ENCODE measurements at places on chromosomes 6 and 20.

DNA sequence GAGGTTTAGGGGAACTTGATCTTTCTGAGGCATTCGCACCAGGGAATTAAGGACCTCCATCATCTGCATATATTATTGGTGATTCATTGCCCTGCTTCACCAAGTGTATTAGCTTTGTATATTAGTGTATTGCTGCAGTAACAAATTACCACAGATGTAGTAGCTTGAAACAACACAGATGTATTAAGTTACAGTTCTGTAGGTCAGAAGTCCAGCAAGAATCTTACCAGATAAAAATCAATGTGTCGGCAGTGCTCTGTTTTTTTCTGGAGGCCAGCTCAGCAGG, 65.8 kb downstream of the HMGN3 start:
- DNase-seq = no peak

DNA sequence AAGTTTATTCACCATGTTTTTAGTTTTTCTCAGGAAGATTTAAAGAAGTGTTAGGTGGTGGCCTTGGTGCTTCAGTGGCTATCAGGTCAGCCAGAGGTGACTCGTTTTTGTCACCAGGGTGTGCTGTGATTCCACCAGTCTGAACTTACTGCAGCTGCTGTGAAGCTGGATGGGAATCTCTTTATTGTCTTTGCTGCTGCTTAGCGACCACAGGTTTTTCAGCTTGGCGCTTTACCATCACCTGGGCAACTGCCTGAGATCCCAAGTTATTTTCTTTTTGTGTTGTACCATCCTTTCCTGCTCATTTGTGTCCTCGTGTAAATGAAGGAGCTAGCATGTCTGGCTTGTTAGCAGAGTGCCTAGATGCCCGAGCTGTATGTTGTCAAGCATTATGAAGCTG, 146.9 kb downstream of the MACROD2 start:
- no peak for DNase-seq

DNA sequence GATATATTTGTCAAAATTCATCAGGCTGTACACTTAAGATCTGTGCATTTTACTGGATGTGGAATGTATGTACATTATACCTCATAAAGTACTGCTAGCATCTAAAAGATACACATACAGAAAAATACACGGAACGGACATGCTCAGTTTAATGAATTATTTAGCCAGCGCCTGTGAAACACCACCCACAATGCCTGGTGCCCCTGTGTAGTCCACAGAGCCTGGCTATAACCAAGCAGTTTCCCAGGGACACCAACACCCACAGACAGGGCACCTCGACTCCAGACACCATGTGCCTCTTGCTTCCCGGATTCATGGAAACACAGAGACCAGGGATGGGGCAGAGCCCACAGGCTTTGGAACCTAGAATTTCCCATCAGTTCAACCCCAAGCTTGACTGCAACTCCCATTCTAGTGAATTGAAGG, 17.4 kb upstream of the ARMC12 start:
- no peak for DNase-seq

GRCh38 chr6:7406743-7407142, 17.1 kb downstream of the RIOK1 start:
- no peak for DNase-seq

DNA sequence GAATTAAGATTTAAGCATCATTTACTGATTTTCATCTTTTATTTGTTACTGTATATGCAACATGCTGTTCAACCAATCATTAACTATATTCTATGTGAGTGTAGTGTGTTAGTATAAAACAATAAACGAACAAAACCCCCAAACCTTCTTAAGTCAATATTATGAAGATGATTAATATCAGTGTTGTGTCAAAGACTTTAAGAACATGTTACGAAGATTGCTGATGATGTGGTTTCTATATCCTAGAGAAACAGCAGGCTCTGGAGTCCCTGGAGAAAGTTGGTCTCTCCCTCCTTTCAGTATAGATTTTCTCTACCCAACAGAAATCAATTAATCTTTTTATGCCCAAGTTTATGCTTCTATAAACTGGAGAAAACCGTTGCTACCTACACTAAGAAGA, 393.8 kb upstream of the HSF2 start:
- DNase-seq = no peak

DNA sequence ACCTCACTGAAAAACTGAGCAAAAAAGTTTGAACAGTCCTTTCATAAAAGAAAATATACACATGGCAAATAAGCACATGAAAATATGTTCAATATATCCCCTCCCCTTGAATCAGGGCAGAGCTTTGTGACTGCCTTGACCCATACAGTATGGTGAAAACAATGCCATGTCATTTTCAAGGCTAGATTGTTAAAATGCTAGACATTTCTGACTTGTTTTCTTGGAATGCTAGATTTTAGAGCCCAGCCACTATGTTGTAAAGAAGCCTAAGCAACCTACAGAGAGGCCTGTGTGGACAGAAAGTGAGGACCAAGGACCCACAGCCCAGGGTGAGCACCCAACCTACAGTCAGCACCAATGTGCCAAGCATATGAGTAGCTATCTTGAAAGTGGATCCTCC, 17.1 kb upstream of the ASF1A start:
- DNase-seq = no peak
